Testis (tissue), 5 donors: ENCODE measurements at places on chromosomes 6 and 20.

- no peak for DNase-seq
- H3K4me3 ChIP-seq, result no peak overlapping the region
- no peak overlapping the region for H3K27ac ChIP-seq
- H3K4me1 ChIP-seq, result no peaks in the 10 kb centered on the region
Measured at GRCh38 chr6:2102966-2103365, 142.4 kb downstream of the GMDS start.

GRCh38 chr20:58893355-58894120, 41.0 kb downstream of the GNAS start:
- no peak overlapping the region for H3K27ac ChIP-seq
- no peak overlapping the region for H3K4me3 ChIP-seq
- DNase-seq, result no peak
- no peaks in the 10 kb centered on the region for H3K27me3 ChIP-seq
- no peaks in the 10 kb centered on the region for H3K36me3 ChIP-seq

- H3K27me3 ChIP-seq, result no peaks in the 10 kb centered on the region
- H3K27ac ChIP-seq, result no peak overlapping the region
- no peaks in the 10 kb centered on the region for H3K4me1 ChIP-seq
- no peak for DNase-seq
- H3K4me3 ChIP-seq, result no peak overlapping the region
- H3K36me3 ChIP-seq, result no peaks in the 10 kb centered on the region
Measured at GRCh38 chr6:106792536-106793236, 163.3 kb downstream of the QRSL1 start.

- no peaks in the 10 kb centered on the region for H3K36me3 ChIP-seq
- no peaks in the 10 kb centered on the region for H3K4me1 ChIP-seq
- H3K27me3 ChIP-seq, result no peaks in the 10 kb centered on the region
- no peak overlapping the region for H3K27ac ChIP-seq
Measured at GRCh38 chr6:56297022-56297989, 49.9 kb upstream of the COL21A1 start.

DNA sequence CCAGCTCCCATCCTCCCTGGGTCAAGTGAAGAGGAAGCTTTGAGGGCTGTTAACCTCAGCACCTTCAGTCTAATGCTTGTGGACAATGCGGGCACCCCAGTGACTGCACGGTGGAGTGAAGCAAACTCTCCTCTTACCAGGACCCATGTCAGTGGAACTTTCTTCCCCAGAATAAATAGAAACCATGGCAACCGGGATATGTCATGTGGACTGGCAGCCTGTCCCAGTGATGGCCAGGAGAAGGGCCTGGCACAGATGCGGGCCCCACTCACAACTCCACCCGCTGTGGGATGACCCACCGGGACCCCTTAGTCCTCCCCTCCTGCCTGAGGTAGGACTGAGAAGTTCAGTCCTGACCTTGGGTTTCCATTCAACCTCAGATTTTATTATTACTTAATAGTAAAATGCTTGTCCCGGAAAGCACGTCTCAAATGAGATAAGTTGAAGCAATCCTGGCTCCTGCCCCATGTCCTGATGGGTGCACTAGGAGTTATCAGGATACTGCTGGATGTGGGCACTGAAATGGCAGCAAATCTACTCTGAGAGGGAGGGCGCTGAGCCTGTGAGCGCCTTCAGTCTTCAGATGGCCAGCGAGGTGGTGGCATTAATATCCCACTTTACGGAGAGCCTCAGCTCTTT, 23.5 kb downstream of the TOX2 start:
- H3K27ac ChIP-seq, result no peak overlapping the region
- H3K36me3 ChIP-seq, result no peaks in the 10 kb centered on the region
- H3K4me3 ChIP-seq, result no peak overlapping the region
- peaks cover 12% of the 10 kb centered on the region for H3K4me1 ChIP-seq
- no peaks in the 10 kb centered on the region for H3K27me3 ChIP-seq
- no peak for DNase-seq

DNA sequence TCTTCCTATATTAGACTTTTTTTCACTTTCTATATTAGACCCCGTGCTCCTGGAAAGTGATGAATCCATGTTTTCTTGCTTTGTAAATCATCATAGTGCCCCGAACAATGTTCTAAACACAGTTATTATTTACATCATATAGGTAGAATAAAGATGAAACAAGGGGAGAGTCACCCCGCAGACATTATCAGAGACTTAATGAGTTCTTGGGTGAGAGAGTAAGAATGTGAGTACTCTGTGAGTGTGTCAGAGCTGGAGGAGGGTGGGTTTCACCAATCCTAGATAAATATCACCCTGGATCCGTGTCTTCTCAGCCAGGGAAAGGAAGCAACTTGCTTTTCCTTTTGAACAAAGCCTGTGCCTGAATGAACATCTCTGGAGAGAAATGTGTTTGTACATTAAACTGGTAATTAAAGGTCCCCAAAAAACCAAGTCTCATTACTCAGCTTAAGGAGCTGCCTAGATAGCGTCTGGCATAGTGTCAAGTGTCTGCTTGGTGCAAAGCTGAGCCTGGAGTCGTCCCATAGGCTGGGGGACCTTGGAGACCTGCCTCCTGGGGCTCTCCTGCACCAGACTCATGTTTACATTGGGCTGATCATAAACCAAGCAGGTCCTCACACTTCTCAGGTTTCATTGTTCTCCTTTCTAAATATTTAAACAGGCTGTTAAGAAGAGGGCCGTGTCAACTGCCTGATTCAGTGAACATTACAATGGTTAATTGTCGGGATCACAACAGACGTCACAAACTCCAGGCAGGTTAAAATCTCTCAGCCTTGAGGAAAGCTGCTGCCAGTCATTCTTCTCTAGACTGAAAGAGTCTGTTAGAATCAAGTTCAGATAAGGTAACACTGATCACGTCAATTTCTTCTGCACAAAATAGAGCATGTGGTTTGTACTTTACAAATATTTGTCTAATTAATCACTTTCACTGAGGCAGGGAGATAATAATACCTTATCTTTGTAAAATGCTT, 179.7 kb upstream of the MYLIP start:
- no peaks in the 10 kb centered on the region for H3K36me3 ChIP-seq
- no peak overlapping the region for H3K4me3 ChIP-seq
- H3K4me1 ChIP-seq, result peaks cover 7% of the 10 kb centered on the region
- no peak overlapping the region for H3K27ac ChIP-seq
- H3K27me3 ChIP-seq, result no peaks in the 10 kb centered on the region
